ENCODE measurements at places on chromosomes 4 and X. TPM values are rescaled to one million over a fixed set of nuclear protein-coding genes. Genes with fewer than 3 reads are reported as not detected.

DNA sequence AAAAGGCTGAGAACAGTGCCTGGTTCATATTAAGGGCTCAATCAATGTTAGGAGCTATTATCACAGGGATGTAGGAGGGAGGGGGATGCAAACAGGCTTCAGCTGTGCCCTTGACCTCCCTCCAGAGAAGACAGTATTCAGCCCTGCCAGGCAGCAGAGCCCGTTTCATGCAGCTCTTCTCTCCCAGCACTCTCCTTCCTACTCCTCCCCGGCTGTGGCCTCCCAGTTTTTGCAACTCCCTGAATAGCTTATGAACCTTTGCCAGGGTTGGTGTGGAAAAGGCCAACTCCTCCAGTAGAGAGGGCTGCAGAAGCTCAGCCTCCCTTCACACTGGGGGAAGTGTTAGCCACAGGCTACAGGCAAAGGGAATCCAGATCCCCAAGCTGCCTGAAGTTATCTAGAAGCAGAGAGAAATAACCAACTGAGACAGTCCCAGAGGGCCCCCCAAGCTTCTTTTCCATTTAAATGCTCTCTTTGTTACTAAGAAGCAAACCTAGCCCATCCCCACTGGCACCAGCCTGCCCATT lies 31.7 kb upstream of the APLN start:
- DNase-seq, result no peak

DNA sequence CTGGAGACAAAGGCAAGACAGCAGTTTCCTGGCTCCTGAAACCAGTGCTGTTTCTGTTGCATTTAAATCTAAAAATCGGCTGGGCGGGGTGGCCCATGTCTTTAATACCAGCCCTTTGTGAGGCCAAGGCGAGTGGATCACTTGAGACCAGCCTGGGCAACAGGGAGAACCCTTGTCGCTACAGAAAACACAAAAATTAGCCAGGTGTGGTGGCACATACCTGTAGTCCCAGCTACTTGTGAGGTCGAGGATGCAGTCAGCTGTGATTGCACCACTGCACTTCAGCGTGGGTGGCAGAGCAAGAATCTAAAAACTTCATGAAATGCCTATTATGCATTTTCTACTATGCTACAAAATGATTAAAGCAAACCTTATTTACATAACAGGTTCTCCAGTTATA lies 205.4 kb upstream of the ITM2A start:
- no peak for DNase-seq

KCNE5 gene
- total RNA-seq, result not detected

DNA sequence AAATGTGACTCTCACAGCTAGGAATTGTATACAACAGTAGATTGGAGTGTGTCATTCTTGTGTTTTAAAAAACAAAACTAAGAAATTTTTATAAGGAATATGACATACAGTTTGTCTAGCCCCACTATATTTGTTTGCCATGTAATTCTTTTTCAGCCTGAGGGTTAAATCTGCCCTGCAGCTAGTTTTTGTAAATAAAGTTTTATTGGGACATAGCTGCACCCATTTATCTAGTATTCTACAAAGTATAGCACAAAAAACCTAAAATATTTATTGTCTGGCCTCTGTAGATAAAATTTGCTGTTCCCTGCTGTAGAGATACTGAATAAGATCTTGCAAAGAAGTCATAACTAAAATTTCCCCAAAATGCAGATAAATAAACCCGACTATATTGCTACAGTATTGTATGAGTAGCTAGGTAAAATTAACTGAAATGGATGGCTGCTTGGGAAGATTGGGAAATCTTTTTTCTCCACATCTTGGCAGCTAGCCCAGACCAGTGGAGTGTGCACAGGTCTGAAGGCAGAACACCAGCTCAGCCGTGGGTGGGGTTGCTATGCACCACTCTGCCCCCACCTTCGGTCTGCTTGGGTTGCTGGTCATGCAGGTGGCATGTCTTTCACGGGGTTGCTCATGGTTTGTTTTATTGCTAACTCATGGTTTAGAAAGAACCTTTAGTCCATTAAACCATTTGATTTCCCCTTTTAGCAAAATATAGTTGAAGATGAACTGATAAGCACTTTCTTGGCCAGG lies 127.9 kb downstream of the KLHL8 start:
- DNase-seq, result peak; percentile 73

DNA sequence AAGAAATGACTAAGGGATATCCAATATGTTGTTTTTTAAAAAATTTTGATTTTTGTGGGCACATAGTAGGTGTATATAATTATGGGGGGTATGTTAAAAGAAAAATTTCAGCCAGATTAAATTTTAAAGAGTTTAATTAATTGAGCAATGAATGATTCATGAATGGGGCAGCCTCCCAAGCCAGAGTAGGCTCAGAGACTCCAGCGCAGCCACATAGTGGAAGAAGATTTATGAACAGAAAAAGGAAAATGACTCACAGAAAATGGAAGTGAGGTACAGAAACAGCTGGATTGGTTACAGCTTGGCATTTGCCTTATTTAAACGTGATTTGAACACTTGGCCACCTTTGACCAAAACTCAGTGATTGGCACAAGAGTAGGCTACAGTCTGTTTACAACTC lies 91.7 kb downstream of the SPATA18 start:
- DNase-seq, result no peak

GRCh38 chr4:87849612-87850011 lies 16.8 kb downstream of the MEPE start:
- no peak for DNase-seq

PDE6B gene
- 1.3 TPM for total RNA-seq

DNA sequence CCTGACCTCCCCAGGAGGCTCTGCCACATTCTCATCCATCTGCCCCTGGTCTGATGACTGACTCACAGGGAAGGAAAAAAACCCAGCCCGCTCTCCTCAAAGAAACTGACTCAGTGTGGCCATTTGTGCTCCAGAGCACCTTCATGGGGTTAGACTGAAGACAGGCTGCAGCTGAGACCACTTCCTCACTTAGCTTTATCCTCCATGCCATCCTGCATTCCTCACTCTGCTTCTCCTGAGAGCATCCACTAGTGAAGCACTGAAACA lies 35.9 kb upstream of the HPSE start:
- no peak for DNase-seq

DNA sequence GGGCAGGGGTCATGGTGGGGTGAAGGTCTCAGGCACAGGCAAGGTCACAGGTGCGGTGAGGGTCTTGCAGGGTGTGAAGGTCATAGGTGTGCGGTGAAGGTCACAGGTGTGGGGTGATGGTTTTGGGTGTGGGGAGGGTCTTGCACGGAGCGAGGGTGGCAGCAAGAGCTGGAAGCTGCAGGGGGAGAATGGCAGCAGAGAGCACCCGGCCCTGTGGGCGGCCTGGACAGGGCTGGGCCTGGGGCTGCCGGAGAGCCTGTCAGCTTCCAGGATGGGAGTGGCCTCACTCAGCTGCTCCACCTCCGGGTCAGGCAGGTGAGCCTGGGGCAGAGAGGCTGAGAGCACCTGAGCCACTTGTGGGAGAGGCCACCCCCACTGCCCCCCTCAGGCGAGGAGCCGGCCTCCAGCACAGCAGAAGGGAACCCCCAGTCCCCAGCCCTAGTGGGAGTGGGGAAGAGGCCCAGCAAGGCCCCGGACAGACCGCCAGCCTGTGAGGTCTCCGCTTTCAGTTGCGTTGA lies 1.5 kb downstream of the MSANTD1 start:
- no peak for DNase-seq

DNA sequence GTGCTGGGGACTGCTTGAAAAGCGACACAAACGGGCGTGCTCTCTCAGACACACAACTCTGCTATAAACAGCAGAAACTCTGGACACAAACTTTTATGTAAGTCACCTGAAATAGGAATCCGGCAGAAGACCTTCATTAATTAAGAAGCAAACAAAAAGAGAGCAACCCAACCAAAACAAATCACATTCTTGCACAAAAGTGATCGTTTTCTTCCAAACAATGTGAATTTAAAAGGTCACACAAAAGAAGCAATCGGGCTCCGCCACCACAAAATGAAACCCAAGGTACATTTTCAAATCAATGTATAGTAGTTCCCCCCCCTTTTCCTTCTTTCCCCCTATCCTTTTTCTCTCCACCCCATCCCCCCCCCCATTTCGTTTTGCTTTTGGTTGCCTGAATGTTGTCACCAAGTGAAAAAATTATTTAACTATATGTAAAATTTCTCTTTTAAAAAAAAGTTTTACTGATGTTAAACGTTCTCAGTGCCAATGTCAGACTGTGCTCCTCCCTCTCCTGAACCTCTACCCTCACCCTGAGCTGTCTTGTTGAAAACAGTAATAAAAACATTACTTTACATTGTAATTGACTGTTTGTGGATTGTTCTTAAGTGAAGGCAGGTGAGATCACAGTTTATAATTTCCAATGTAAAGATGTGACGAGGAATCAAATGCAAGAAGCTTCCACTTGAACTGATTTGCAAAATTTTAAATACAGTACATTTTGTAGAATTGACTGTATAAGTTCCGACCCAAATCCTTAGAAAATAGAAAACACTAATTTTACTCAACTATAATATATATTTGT lies 2.4 kb downstream of the MAB21L2 start:
- no peak for DNase-seq

DNA sequence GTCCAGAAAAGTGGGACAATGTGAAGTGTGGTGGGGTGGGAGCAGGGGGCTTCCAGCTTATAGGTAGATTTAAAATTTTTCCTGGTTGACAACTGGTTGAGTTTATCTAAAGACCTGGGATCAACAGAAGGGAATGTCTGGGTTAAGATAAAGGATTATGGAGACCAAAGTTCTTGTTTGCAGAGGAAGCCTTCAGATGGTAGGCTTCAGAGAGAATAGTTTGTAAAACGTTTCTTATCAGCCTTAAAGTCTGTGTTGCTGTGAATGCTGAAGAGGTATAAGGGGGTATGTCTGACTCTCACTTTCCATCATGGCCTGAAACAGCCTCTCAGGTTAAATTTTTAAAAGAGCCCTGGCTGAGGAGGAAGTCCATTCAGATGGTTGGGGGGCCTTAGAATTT lies 20.5 kb downstream of the MGST2 start:
- DNase-seq, result no peak

- DNase-seq, result no peak
These were observed 116.2 kb upstream of the TLL1 start for GRCh38 chr4:165756836-165757235.

GRCh38 chrX:7318661-7319060 lies 170.7 kb upstream of the PUDP start:
- DNase-seq, result no peak

GRCh38 chrX:47748576-47748975 lies 88.1 kb upstream of the ZNF81 start:
- DNase-seq, result no peak

- DNase-seq, result no peak
These were observed 162.0 kb downstream of the NKX6-1 start for GRCh38 chr4:84336964-84337705.

DNA sequence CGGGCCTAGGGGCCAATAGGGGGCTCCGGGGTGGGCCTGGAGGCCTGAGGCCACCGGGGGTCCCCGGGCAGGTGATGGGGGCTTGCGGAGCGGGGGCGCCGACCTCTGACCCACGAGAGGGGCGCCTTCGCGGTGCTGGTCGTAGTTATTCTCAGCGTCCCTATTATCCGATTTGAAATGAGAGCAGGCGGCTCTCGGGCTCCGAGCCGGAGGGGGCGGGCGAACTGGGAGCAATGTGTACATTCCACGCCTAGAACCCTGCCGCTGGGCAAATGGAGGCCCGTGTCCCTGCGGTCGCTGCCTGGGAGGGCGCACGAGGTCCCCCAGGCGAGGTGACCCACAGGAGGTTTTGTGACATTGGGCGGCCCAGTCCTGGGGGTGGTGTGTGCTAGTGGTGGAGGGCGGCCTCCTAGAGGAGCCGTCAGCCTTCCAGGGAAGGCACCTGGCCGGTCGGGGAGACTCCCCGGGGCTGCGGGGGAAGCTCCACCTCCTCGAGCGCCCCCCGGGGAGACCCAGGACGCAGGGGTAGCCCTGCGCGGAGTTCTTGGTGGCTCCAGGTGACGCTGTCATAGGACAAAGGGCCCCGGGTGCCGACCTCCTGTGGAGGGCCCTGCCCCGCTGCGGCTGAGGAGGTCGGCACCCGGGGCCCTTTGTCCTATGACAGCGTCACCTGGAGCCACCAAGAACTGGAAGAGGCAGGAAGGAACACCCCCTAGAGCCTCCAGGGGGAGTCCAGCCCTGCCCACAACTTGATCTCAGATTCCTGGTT lies 102.6 kb upstream of the PRKX start:
- peak; percentile 63 for DNase-seq

DNA sequence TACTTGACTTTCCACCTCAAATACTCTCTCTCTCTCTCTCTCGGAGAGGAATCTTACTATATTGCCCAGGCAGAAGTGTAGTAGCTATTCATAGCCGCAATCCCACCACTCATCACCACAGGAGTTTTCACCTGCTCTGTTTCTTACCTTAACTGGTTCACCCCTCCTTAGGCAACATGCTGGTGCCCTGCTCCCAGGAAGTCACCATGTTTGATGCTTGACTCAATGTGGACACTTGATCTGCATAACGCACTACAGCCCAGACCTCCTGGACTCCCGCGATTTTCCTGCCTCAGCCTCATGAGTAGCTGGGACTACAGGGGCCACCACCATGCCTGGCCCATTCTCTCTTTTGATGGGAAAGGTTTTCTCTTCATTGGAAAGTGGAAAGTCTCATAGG lies 271.8 kb downstream of the FBXW7 start:
- no peak for DNase-seq

DNA sequence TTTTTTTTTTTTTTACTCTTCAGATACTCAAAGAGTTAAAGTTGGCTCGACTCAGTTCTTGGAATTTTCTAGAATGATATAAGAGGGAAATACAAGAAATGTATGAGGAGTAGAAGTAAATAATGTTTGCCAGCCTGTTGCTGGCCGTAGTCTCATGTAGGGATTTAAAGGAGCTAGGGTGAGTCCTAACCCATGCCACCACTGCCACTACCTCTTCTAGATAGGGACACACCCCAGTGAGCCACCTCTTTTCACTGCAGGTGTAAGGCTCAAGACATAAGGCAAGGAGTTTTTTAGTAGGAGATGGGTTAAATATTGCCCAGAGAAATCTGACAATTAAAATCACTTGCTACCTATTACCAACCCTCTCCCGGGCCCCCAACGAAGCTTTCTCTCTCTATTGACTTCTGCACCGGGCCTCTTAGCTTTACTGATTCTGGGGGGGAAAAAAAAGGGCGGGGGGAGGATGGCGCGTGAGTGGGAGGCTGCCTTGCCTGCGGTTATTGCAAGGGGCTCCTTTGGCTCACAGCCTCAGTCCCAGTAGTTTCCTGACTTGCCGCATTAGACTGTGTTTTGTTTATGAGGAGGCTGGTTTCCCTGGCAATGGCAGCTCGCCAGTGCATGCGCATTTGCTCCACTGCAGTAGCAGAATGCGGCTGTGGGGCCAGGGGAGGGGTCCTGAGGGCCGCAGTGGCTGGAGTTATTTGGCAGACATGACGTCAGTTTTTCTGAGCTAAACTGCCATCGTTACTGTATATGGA lies 3.0 kb downstream of the LINC00632 start:
- DNase-seq, result peak; percentile 27

- no peak for DNase-seq
These were observed 36.6 kb upstream of the GRPEL1 start for GRCh38 chr4:7104366-7105031.

- peak; percentile 15 for DNase-seq
These were observed 14.5 kb upstream of the GTPBP6 start for GRCh38 chrX:332916-333610.

- DNase-seq, result no peak
These were observed 244.3 kb upstream of the DCAF8L1 start for GRCh38 chrX:28225513-28225912.

CHM gene
- 16.8 TPM for total RNA-seq

CCNB3 gene
- total RNA-seq, result 0.89 TPM

Data from left colon (tissue), 2 donors.